ENCODE measurements at places on chromosomes 2 and 18.

GRCh38 chr2:231422056-231422455 is 26.5 kb downstream of the B3GNT7 start:
- DNase-seq: no peak

GRCh38 chr2:97675430-97676113 is 6.1 kb downstream of the C2orf92 start:
- no peak for DNase-seq

DNA sequence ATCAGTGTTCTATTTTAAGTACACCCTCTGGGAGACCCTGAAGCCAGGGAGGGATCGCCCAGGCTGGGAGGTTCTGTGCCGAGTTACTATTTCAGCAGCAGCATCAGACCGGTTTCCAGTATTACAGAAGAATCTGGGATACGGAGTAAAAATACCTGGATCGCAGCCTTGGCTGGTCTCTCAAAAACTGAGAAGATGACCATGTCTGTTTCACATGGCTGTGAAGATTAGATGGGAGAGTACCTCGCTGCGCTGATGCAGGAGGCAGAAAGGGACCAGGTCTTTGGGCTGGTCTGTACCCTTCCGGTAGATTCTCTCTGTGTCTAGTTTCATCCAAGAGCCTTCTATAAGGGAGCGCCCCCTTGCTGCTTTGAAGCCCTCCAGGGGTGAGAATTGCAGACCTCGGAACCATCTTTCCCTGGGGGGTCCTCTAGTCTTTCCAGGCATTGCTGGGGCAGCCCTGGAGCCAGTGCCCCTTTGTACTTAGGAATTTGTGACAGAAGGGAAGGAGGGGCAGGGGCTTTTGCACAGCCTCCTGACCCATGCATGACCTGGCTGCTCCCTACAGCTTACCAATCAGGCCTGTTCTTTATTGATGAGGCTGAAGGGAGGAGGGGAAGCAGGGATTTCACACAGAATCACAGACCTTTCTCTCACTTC is 56.3 kb upstream of the MAPRE3 start:
- DNase-seq: no peak

GRCh38 chr18:79374408-79375171 is 21.1 kb upstream of the NFATC1 start:
- no peak for DNase-seq

GRCh38 chr2:47868611-47869352 is 37.5 kb downstream of the FBXO11 start:
- no peak for DNase-seq

GRCh38 chr2:235827585-235827992 is 333.7 kb downstream of the AGAP1 start:
- no peak for DNase-seq

GRCh38 chr2:188404341-188405004 is 112.8 kb downstream of the GULP1 start:
- DNase-seq: no peak

GRCh38 chr2:235116885-235117492 is 165.2 kb downstream of the SH3BP4 start:
- no peak for DNase-seq

GRCh38 chr18:36176177-36176584 is 11.1 kb upstream of the MOCOS start:
- no peak for DNase-seq

GRCh38 chr2:225735844-225736243 is 336.3 kb downstream of the NYAP2 start:
- DNase-seq: no peak

DNA sequence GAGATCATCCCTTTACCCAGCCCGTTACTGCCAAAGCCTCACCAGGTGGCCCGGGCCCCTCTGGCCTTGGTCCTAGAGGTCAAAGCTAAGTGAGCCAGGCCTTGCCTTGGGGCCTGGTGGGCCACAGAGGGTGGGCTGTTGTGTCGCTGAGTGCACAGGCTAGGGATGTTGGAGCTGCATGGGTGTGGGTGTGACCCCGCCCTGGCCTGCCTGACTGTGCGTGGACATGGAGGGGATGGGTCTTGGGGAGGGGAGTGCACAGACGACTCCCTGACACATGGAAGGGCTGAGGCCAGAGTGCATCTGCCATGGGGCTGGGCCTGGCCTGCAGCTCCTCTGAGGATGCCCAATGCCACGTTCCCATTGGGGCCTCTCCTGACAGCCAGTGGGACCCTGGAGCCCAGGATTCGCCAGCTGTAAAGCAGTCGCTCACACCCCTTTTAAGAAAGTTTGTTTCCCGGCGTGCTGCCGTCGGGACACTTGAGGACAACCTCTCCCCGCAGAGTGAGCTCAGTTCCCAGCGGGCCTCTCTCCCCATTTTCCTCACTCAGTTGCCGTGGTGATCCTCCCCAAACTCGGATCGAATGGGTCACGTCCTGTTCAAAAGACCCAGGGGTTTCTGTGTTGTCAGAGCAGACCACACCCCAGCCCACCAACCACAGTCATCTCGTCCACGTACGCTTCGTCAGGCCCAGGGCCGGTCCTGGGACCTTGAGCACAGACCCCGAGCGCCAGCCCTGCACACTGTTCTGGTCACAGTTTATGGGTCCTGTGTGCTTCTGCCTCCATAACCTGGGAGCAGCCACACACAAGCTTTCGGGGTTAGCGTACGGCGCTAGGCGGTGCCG is 93.5 kb downstream of the NFATC1 start:
- DNase-seq: no peak

DNA sequence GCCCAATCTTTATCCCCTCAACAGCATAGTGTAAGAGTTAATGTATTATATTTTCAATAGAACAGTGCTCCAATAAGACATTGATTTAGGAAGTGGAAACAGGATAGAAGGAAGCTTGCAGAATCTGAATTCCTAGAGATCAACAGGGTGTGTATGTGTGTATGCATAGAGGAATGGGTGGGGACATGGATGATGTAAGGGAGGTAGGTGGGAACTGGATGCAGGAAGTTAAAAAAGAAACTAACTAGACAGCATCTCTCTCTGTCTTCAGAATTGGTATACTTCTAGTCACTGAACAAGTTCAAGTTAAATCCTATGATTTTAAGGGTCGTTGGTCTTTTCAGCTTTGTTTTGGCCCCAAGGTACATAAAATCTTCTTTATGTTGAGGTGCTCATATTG is 196.6 kb downstream of the PMAIP1 start:
- no peak for DNase-seq

DNA sequence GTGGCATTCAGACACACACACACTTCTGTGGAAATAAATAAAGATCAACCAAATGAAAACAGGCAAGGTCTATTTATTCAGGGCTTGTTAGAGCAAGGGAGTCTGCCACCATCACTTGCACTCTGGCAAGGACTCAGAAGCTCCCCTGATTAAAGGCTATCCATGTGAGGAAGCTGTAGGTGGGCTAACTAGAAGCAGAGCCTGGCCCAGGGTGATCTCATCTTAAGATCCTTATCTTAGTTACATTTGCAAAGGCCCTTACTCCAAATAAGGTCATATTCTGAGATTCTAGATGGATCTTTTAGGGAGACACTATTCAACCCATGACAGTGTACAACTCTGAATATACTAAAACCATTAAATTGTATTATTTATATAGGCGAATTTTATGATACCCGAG is 190.0 kb upstream of the SRD5A2 start:
- DNase-seq: no peak

- DNase-seq: no peak
These were observed 4.7 kb upstream of the PPP4R1 start for GRCh38 chr18:9619056-9619455.

DNA sequence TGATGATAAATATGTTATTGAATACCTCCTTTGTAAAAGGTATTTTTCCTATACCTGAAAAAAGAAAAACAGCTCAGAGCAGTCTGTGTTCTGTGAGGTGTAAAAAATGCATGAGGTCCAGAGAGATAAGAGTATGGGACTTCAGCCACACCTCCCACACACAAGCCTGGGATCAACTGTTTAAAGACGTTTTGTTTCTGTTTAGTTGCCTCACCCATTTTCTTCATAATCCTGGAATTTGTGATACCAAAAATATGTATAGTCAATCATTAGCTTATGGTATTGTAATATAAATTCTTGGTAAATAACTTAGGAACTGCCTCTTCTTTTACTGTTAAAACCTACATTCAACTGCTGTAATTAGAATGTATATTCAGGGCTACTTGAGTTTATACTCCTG is 1322.9 kb upstream of the TMEFF2 start:
- no peak for DNase-seq

- DNase-seq: no peak
These were observed 219.7 kb upstream of the STK17B start for GRCh38 chr2:196391149-196391479.

- no peak for DNase-seq
These were observed 697 bp upstream of the SPATS2L start for GRCh38 chr2:200305797-200306195.

DNA sequence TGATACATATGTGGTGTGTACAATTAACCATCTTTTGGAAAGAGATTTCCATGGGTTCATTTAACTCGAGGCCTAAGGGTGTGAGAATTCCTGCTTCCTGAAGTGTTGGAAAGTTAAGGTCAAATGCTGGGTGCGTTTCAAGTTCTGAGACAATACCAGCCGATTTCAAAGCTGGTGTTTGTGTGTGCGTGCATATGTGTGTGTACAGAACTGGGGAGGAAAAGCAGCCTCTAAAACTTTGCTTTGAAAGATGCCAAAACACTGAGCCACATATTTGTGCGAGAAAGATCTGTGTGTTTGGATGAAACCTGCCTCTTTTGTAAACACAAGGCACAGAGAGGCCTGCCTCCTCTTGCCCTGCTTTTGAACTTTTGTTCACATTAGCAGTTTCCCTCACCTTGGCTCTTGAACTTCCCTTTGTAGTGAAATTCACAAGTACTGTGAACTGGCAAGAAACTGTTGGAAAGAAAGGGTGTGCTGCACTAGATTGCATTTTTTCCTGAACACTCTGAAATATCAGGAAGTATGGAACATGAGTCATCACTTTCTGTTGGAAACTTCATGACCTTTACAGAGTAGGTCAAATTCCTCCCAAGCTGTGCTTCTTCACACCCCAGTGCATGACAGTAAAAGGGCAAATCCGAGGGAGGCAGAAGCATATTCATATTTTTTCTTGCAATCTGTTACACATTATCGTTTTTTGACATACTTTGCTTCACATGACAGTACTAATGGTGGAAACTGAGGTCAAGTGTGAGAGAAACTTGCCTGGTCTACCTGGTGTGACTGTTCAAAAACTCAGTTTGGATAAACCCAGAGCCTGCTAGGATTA is 20.0 kb upstream of the CAVIN2 start:
- no peak for DNase-seq

- DNase-seq: no peak
These were observed 542.2 kb downstream of the XIRP2 start for GRCh38 chr2:167430447-167430846.

DNA sequence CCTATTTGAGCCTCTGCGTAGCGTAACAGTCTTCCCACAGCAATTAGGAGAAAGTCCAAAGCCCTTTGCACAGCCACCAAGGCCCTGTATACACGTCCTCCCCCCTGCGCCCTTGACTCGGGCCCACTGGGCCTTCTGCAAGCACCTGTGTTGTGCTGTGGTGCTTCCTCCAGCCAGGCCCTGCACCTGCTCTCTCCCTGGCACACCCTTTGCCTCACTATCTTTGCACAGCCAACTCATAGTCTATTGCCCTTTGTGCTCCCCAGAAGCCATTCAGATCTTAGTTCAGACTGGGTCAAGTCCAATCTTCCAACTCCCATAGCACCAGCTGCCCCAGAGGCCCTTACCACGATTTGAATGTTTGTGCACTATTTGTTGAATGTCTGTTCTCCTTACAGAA is 271.6 kb upstream of the MGAT5 start:
- no peak for DNase-seq

DNA sequence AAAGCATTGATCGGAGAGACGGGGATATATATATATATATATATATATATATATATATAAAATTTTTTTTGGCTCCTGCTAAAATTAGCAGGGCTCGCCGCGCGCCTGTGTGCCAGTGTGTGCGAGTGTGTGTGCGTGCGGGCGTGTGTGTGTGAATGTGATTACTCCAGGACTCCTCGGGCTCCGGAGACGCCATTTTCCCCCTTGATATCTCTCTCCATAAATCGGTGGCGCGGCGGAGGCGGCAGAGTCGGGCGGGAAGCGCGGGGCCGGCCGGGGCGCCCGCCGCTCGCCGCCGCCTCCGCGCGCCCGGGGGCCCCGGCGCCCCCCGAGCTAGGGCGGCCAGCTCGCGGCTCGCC is 795 bp upstream of the SETBP1 start:
- no peak for DNase-seq

DNA sequence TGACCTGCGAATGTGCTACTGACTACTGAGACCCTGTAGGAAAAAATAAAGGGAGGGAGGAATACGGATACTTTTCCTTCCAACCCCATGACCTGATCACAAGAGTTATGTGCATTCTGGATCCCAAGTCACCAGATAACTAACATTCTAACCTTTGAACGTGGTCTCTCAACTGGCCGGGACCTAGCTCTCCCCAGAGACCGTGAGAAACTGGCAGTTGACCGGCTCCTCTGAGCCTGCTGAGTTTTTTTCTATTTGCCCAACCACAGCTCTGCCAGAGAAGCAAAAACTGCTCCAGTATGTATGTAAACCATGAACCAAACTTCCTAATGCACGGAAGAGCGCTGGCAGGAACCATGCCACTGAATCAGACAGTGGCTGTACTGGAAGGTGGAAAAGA is 47.5 kb upstream of the PTMA start:
- no peak for DNase-seq

GRCh38 chr18:58359620-58360019 is 269.3 kb downstream of the ALPK2 start:
- no peak for DNase-seq

- DNase-seq: no peak
These were observed 242.4 kb downstream of the KLHL29 start for GRCh38 chr2:23627236-23628009.

GRCh38 chr18:11454040-11454439 is 155.4 kb upstream of the SLC35G4 start:
- DNase-seq: no peak

DNA sequence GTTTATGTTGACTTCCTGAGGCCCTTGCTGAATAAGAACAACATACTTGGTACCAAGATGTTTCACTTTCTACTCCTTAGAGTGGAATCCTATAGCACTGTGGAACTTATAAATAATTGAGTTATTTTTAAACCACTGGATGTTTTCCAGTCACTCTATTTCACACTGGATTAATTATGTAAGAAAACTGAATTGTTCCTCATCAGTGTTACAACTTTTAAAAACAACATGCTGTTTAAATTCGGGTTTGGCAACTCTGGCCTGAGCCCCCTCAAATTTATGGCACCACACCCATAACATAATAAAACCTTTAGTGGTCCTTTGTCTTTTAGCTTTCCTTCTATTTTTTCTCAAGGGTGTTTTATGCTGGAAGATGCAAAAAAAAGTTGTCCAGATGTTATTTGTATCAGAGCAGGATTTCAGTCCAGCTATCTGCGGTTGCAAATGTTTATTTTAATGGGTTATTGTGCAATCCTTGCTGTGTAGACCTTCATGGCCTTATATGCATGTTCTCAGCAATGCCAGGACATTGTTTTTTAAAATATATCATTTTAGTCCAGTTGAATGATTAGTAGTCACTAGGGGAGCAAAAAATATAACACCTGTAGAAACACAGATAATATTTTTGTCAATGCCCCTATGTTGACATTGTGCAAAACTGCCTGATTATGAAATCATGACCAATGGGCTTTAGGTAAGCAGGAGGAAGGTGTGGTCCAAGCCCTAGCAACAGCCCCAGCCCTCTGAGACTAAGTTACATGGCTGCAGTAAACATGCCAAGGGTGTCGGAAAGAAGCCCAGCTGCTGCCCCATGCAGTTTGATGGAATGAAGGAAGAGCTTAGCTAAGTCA is 638.0 kb upstream of the ZEB2 start:
- DNase-seq: no peak
